ENCODE measurements at places on chromosomes 5 and 9.

- DNase-seq = no peak
Observed at GRCh38 chr9:16986556-16986955, 116.1 kb upstream of the BNC2 start.

- DNase-seq = no peak
Observed at GRCh38 chr9:84136119-84136868, 155.7 kb downstream of the RMI1 start.

DNA sequence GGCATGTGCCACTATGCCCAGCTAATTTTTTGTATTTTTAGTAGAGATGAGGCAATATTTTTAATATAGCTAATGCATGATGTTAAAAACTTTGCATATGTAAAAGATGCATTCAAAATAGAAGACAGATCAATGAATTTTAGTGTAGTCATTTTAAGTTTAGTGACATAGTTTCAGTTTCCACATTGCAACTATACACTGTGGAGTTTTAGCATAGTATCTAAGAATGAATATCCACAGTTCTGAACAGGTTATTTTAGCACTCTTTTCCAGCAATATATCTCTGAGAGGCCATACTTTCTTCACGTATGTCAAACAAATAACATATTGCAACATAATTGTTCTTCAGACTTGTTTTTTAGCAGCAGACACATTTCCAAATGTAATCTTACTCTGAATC is 39.3 kb downstream of the RAB24 start:
- no peak for DNase-seq

GRCh38 chr5:146765089-146765832 is 113.3 kb downstream of the PPP2R2B start:
- DNase-seq = no peak

GRCh38 chr5:130479045-130479804 is 575.0 kb downstream of the CHSY3 start:
- DNase-seq = no peak
